ENCODE measurements at places on chromosomes 2 and 18. TPM values are rescaled to one million over a fixed set of nuclear protein-coding genes. Genes with fewer than 3 reads are reported as not detected.

DNA sequence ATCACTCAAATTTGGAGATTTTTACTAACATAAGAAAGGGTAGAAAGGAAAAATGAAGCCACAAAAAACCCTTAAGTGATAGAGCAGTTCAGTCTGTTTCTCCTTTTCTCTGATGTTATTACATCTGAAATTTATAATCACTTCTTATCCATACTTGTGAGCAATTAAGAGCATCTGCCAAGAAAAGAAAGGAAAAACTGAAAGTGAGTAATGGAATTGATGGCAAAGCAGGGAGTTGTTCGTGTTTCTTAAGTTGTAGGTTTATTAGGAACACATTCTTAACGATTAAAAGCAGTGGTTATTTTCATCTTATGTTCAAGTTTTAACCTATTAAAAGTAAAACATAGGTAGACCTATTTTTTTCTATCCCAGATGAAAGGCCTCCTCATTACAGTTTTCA lies 277.7 kb downstream of the RND3 start:
- H3K27ac ChIP-seq: no peak overlapping the region
- H3K27me3 ChIP-seq: no peaks in the 10 kb centered on the region
- H3K36me3 ChIP-seq: no peaks in the 10 kb centered on the region

DNA sequence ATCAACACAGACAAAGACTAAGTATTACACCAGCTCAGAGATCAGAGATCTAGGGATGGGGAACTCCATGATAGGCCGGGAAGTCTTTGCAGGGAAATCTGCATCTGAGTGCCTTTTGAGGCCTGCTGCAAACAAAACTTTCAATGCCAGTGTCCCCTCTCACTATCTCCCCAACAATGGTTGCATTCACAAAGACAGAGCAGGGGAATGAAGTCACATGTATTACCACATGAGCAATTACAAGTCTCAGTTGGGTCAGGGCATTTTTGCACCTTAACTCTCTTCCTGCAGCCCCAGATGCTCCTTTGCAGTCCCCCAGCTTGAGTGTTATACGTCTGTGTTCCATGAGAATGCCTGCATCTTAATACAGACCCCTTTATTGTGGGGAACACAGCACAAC lies 1.8 kb upstream of the RNF144A start:
- H3K27ac ChIP-seq: no peak overlapping the region
- H3K36me3 ChIP-seq: no peaks in the 10 kb centered on the region
- no peak overlapping the region for H3K4me3 ChIP-seq
- H3K4me1 ChIP-seq: peaks cover 25% of the 10 kb centered on the region
- no peak for DNase-seq

DNA sequence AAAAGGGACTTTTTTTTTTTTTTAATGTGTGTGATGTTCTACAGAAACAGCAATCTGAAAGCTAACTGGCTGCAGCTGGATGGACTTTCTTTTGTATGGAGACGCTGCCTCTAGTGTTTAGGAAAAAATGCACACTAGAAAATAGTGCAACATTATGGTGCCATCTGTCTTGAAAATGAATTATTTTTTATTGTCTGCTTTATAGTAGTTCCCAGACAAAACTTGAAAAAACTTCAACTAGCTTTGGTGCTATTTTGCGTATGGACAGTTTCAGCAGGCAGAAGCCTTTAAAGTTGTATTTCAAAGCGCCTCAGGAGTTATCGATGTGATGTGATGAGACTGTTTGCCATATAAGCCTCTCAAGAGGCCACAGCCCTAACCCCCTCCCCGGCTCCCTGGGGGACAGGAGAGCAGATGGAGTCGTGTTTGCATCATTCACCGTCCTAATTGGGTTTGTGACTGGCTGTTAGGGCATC lies 86.9 kb downstream of the LTBP1 start:
- no peak overlapping the region for H3K4me3 ChIP-seq
- no peak overlapping the region for H3K27ac ChIP-seq
- peaks cover 4% of the 10 kb centered on the region for H3K4me1 ChIP-seq
- DNase-seq: no peak

LONRF2 gene
- total RNA-seq: 0.33 TPM

- H3K4me3 ChIP-seq: no peak overlapping the region
- H3K27me3 ChIP-seq: no peaks in the 10 kb centered on the region
- peak overlapping the region; percentile 75 for H3K27ac ChIP-seq
- DNase-seq: no peak
- no peaks in the 10 kb centered on the region for H3K36me3 ChIP-seq
- peaks cover 23% of the 10 kb centered on the region for H3K4me1 ChIP-seq
Observed at GRCh38 chr18:39647627-39648534, 2082.3 kb upstream of the CELF4 start.

- H3K36me3 ChIP-seq: no peaks in the 10 kb centered on the region
- no peak for DNase-seq
- H3K27ac ChIP-seq: no peak overlapping the region
- peaks cover 3% of the 10 kb centered on the region for H3K27me3 ChIP-seq
- peaks cover 11% of the 10 kb centered on the region for H3K4me1 ChIP-seq
Observed at GRCh38 chr2:74585406-74586185, 31.1 kb downstream of the DOK1 start.

- H3K4me3 ChIP-seq: no peak overlapping the region
- peaks cover 15% of the 10 kb centered on the region for H3K36me3 ChIP-seq
- H3K27me3 ChIP-seq: no peaks in the 10 kb centered on the region
Observed at GRCh38 chr2:37776487-37776886, 105.0 kb upstream of the CDC42EP3 start.

DNA sequence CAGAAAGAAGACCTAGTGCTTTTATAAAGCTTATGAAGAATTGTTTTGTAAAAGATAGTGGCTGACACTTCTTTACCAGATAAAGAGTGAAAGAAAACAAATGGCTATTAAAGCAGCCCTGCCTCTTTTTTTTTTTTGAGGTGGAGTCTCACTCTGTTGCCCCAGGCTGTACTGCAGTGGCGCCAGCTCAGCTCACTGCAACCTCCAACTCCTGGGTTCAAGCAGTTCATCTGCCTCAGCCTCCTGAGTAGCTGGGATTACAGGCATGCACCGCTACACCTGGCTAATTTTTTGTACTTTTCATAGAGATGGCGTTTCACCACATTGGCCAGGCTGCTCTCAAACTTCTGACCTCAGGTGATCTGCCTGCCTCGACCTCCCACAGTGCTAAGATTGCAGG lies 12.9 kb downstream of the ARPC2 start:
- peaks cover 79% of the 10 kb centered on the region for H3K36me3 ChIP-seq
- no peak overlapping the region for H3K27ac ChIP-seq
- no peaks in the 10 kb centered on the region for H3K4me1 ChIP-seq
- H3K27me3 ChIP-seq: no peaks in the 10 kb centered on the region
- no peak for DNase-seq

DNA sequence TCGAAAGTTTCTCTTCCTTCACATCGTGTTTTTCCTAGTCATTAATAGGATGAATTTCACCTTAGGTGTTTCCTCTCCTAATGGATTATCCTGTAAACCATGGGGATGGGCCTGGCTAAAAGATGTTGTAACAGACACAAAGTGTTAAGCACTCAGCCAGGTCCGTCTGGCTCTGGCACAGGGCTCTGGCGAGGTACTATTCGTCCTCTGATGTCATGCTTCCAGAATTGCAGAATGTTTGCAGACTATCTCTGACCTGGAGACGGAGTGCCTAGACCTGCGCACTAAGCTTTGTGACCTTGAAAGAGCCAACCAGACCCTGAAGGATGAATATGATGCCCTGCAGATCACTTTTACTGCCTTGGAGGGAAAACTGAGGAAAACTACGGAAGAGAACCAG lies 13.2 kb downstream of the ATG16L1 start:
- H3K4me1 ChIP-seq: no peaks in the 10 kb centered on the region
- peaks cover 87% of the 10 kb centered on the region for H3K36me3 ChIP-seq
- no peak for DNase-seq

- no peak for DNase-seq
- no peaks in the 10 kb centered on the region for H3K27me3 ChIP-seq
- peaks cover 26% of the 10 kb centered on the region for H3K4me1 ChIP-seq
- H3K27ac ChIP-seq: no peak overlapping the region
Observed at GRCh38 chr2:100198461-100199230, 56.3 kb upstream of the AFF3 start.

GRCh38 chr2:10947446-10948187 lies 35.9 kb downstream of the KCNF1 start:
- no peaks in the 10 kb centered on the region for H3K4me1 ChIP-seq
- no peaks in the 10 kb centered on the region for H3K27me3 ChIP-seq
- no peaks in the 10 kb centered on the region for H3K36me3 ChIP-seq
- no peak overlapping the region for H3K27ac ChIP-seq

DNA sequence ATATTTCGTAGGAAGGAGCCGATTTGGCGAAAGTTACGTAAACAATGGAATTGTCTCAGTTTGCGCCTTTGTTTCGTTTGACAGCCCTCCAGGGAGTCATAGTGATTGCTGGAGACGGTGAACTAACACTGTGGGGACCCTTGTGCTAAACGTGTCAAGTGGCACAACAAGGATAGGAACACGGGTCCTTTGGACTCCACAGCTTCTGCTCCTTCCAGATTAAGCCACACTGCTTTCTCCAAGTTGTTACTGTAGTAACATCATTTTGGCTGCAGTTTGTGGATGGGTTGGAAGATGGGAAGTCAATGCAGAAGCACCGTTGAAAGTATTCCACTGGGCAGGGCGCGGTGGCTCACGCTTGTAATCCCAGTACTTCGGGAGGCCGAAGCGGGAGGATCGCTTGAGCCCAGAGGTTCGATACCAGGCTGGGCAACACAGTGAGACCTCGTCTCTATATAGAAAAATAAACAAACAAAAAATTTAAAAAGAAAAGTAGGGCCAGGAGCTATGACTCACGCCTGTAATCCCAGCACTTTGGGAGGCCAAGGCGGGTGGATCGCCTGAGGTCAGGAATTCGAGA lies 636 bp upstream of the IMMT start:
- no peak for DNase-seq
- H3K4me1 ChIP-seq: peaks cover 33% of the 10 kb centered on the region
- no peaks in the 10 kb centered on the region for H3K36me3 ChIP-seq
- peak overlapping the region; percentile 90 for H3K4me3 ChIP-seq
- no peaks in the 10 kb centered on the region for H3K27me3 ChIP-seq
- H3K27ac ChIP-seq: peak overlapping the region; percentile 98

GRCh38 chr2:108967757-108968156 lies 21.3 kb downstream of the EDAR start:
- no peaks in the 10 kb centered on the region for H3K27me3 ChIP-seq
- no peak for DNase-seq
- no peaks in the 10 kb centered on the region for H3K36me3 ChIP-seq
- no peak overlapping the region for H3K4me3 ChIP-seq
- no peak overlapping the region for H3K27ac ChIP-seq

FBXO48 gene
- 1.3 TPM for total RNA-seq

DNA sequence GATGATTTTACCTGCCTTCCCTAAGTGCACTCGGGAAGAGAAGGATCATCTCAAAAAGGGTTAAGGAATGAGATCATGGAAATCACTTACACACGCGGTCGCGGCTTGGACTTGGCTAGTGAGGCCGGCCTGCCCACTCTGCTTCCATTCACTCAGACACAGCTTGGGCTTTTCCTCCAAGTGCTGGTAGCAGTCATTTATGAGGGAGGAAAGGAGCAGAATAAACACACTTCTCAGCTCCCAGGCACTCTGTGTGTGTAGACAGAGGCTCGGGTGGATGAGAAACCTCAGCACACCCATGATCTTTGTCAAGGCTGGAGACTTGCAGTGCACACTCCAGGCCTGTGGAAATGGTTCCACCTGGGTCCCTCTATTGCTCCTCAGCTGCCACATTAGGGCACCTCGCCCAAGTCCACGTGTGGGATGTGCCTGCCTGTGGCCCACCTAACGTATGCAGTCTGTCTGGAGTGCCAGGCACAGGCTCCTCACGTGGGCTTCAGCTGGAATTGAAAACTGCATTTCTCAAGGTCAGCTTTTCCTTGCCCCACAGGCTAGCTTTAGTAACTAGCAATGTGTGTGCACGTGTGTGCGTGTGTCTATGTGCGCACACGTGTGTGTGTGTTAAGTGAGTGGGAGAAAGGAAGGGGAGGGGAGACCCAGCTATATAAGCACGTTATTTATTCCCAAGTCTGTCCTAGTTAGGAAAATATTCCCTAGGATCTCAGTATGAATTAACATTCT lies 288.4 kb downstream of the SOX11 start:
- peaks cover 2% of the 10 kb centered on the region for H3K27me3 ChIP-seq
- peaks cover 79% of the 10 kb centered on the region for H3K36me3 ChIP-seq
- H3K27ac ChIP-seq: no peak overlapping the region
- no peaks in the 10 kb centered on the region for H3K4me1 ChIP-seq
- no peak for DNase-seq

- H3K4me3 ChIP-seq: no peak overlapping the region
- no peak for DNase-seq
- H3K27me3 ChIP-seq: no peaks in the 10 kb centered on the region
- no peak overlapping the region for H3K27ac ChIP-seq
- peaks cover 3% of the 10 kb centered on the region for H3K36me3 ChIP-seq
Observed at GRCh38 chr2:21020031-21020667, 23.7 kb downstream of the APOB start.

- H3K27me3 ChIP-seq: no peaks in the 10 kb centered on the region
- H3K27ac ChIP-seq: no peak overlapping the region
- H3K4me3 ChIP-seq: no peak overlapping the region
- no peak for DNase-seq
- H3K36me3 ChIP-seq: peaks cover 8% of the 10 kb centered on the region
Observed at GRCh38 chr18:25109484-25109883, 242.5 kb downstream of the ZNF521 start.

FSHR gene
- total RNA-seq: not detected

DNA sequence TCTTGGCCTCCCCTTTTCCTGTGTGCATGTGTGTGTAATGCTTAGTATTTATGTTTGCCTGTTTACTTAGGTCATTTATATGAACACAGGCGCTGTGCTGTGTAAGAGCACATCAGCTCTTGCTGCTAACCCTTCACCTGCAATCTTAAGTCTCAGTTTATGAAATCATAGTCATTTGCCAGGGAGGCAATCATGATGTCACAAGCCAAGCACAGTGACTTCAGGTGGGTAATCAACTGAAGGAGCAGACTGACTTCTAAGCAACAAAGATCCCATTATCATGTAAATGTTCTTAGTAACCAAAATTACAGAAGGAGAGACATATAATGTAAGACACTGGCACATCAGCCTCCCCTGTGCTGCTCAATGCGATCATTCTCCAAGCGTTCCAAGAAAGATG lies 386.3 kb upstream of the MEIS1 start:
- H3K27me3 ChIP-seq: no peaks in the 10 kb centered on the region
- H3K4me1 ChIP-seq: peaks cover 20% of the 10 kb centered on the region
- H3K27ac ChIP-seq: peak overlapping the region; percentile 50

FEV gene
- total RNA-seq: not detected

GRCh38 chr2:47838686-47839085 lies 55.7 kb downstream of the MSH6 start:
- peaks cover 45% of the 10 kb centered on the region for H3K36me3 ChIP-seq
- no peak overlapping the region for H3K27ac ChIP-seq
- no peaks in the 10 kb centered on the region for H3K27me3 ChIP-seq
- H3K4me3 ChIP-seq: no peak overlapping the region
- no peak for DNase-seq

GRCh38 chr2:165827921-165828276 lies 33.9 kb upstream of the GALNT3 start:
- no peaks in the 10 kb centered on the region for H3K36me3 ChIP-seq
- no peaks in the 10 kb centered on the region for H3K27me3 ChIP-seq
- no peak for DNase-seq

- peaks cover 6% of the 10 kb centered on the region for H3K4me1 ChIP-seq
- peak overlapping the region; percentile 57 for H3K27ac ChIP-seq
Observed at GRCh38 chr18:47953471-47953931, 23.0 kb upstream of the SMAD2 start.

All from WTC11 (cell line).